ENCODE measurements at places on chromosomes 6 and 20.

- no peak for DNase-seq
Measured at GRCh38 chr20:59351157-59352040, 51.0 kb downstream of the EDN3 start.

- DNase-seq = no peak
Measured at GRCh38 chr6:209432-210103, 82.7 kb upstream of the DUSP22 start.

DNA sequence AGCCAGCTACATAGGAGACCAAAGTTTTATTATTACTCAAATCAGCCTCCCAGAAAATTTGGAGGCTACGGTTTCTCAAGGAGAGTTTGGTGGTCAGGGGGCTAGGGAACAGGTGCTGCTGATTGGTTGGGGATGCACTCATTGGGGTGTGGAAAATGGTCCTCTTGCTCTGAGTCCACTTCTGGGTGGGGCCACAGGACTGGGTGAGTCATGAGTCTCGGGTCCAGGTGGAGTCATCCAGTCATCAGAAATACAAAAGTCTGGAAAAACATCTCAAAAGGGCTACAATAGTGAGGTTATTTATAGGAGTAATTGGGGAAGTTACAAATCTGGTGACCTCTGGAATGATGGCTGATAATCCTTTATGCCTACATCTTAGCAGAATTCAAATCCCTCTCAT lies 54.3 kb upstream of the SLC22A16 start:
- DNase-seq = no peak

DNA sequence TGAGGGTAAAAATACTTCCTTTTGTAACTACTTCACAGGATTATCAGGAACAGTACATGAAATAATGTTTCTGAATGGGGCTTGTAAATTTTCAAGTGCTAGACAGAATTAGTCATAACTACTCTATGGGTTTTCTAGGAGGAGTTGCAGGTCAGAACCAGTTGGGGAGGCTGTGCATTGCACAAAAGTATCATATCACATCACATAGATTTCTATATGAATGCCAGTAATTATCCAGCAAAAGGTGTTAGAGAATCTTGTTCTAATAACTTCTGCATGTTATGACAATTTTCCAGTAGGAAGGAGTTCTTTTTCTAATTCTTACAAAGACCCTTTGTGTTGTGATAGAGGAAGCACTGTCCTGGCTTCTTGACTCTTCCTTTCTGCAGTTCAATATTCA lies 551.6 kb downstream of the COL12A1 start:
- no peak for DNase-seq

DNA sequence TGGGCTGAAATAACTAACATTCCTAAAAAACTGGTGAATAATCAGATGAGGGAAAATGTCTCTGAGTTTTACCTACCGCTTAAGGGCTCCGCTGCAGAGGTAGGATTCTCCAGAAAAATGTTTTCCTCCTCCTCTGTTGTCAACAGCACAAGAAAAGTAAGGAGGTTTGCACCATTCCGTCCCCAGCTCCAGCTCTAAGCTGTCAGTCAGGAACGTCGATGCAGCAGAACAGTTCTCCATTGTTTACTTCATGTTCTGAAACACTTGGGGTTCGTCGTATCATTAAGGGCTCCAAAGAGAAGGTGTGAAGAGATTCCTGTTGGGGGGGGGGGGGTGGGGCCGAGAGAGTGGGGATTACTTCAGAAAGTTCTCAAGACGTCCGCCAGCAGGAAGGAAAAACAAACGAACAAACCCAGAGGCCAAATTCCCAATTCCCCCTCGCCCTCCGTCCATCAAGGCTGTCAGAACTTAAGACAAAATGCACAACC lies 734 bp downstream of the MMS22L start:
- no peak for DNase-seq

- no peak for DNase-seq
Measured at GRCh38 chr6:56664029-56664428, 21.3 kb upstream of the DST start.

DNA sequence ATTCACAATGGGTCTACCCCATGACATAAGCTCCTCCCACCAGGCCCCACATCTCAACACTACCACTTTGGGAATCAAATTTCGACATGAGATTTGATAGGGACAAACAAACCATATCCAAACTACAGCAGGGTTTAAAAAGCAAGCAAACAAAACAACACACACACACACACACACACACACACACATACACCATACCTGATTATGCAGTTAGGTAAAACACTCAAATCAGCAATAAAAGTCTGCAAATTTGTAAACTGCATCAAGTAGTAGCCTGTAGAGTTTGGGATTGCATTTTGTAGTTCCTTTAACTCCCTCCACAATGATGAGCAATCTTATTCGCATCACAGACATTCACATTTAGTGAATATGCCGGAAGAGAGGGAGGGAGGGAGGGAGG lies 32.6 kb upstream of the TNFAIP3 start:
- no peak for DNase-seq

- DNase-seq = no peak
Measured at GRCh38 chr6:29938746-29939508, 3.4 kb upstream of the HLA-A start.

All from substantia nigra (tissue), 51 donors.